ENCODE measurements at places on chromosomes 12 and 14.

- no peak for DNase-seq
Measured at GRCh38 chr14:22524115-22524783, 64.8 kb downstream of the DAD1 start.

DNA sequence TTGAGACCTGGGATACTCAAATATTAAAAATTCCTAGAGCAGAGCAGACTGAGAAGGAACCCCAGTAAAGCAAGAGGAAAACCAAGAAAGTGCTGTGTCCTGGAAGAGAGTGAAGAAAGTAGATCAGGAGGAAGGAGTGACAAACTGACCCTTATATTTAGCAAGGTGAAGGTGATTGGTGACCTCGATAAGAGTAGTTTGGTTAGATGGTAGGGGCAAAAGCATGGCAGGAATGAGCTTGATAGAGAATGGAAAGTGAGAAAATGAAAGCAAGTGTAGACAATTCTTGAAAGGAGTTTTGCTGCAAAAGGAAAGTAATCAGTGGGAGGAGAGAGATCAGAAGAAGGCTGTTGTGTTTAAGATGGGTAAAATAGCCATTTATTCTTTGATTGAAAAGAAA, 51.1 kb downstream of the RASSF8 start:
- DNase-seq, result no peak

- DNase-seq, result no peak
Measured at GRCh38 chr14:22463763-22464173, 125.3 kb downstream of the DAD1 start.

DNA sequence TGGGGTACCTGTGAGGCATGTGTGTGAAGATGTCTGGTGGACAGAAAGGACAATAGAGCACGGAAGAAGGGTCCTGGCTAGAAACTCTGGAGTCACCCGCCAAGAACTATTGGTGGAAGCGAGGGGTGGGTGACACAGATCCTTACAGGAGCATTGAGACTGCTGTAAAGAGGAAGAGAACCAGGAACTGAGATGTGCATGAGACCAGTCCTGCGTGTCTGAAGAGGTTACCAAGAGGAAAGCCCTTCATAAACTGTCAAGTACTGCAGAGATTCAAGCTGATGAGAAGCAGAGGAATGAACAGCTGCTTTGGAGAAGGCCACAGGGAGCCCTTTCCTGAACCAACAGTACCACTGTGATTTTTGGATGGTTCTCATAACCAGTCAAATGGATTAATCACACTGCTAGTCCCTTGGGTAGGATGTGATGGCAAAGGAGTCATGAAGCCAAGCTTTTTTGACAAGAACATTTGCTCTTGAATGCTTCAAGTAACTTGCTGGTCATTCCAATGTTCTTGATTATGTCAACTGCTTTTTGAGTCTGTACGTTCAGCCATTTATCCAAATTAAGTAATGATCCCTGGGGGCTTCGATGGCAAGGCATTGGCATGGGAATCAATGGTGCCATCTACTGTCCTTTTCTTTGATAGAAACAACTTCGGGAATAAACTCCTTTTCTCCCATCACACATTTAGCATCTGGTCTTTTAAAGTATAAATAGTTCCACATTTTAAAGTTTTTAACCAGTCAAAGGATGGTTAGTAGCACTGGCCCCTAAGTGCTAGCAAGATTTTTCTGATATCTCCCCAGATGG, 42.9 kb downstream of the GPR135 start:
- no peak for DNase-seq

- no peak for DNase-seq
Measured at GRCh38 chr12:106064721-106065021, 74.1 kb downstream of the NUAK1 start.

DNA sequence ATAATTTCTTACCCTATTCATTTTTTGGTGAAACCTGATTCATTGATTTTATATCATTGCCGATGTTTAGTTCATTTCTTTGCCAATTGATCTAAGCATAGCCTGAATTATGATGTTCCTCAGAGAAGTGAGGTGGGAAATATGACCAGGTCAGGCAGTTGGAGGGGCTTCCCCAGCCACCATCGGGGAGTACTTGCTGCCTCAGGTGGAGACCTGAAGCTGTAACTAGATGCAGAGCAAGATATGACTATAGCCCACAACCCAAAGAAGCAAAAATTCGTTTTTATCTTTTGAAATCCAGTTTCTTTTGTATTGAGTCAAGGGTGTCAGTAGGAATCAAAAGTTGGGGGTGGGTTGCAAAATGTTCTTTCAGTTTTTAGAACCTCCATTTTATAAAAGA, 7.9 kb downstream of the PTGDR start:
- no peak for DNase-seq

- DNase-seq, result no peak
Measured at GRCh38 chr12:30301291-30301690, 394.4 kb downstream of the IPO8 start.

DNA sequence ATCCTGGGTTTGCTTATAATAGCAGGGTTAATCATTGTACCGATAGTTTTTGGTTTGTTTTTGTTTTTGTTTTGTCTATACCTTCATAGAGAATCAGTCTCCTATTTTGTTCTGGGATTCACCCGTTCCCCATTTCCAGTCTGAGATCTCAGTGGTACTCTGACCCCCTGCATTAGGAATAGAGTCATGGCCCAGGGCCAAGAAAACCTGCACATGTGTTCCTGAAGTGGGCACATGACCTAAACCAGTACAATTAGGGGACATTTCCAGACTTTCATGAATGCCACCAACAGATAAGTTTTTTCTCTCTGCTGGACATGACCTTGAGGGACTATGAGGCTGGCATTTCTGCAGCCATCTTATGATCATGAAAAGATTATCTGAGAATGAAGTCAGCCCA, 52.5 kb downstream of the MRPL42 start:
- DNase-seq, result no peak

GRCh38 chr14:34496007-34496678, 34.1 kb upstream of the SPTSSA start:
- DNase-seq, result no peak

- DNase-seq, result no peak
Measured at GRCh38 chr12:132415327-132416120, 74.4 kb upstream of the FBRSL1 start.

DNA sequence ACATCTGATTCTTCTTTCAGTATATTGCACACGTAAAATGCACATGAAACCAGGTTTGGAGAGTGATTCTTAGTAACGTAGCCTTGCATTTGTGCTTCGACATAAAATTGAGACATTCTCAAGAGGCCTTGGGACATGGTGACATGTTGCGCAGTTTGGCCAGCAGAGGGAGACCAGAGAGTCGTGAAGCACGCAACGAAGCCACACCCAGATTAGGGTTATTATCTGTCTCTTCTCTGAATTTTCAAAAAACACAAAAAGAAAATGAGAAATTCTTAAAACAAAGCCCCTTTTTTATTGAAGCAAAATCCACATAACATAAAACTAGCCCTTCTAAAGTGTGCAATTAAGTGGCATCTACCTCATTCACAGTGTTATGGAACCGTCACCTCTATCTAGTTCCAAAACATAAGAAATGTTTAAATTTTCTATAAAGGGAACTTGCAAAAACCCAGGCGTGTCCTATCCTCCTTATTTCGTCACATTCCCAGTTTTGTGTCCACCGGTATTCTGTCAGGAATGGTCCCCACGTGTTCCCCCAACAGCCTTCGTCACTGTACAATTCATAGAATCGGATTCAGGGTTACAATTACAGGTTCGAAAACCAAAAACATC, 108.8 kb upstream of the ATF7IP start:
- peak; percentile 68 for DNase-seq

GRCh38 chr12:59472273-59472672, 123.6 kb upstream of the SLC16A7 start:
- DNase-seq, result no peak

GRCh38 chr12:54486173-54486867, 11.2 kb upstream of the NCKAP1L start:
- DNase-seq, result no peak

GRCh38 chr12:47094804-47095203, 15.0 kb upstream of the AMIGO2 start:
- DNase-seq, result no peak

GRCh38 chr14:98321841-98322240, 950.2 kb downstream of the BCL11B start:
- DNase-seq, result no peak

DNA sequence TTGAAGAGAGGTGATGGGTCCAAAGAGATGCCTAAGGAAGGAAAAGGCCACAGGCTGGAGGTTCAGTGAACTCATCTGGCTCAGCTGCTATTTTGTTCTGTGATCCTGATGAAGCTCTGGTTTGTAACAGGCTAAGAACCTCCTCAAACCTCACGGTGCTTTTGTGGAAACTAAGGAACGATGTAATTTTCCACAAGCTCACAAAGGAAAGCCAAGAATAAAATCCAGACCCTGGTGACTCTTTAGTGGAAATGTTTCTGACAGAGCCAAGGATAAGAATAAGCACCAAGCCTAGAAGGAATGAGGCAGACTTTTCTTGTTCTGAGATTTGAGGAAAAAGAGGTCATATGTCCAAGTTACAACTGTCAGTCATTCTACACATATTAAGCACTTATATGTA, 93.6 kb downstream of the SLC24A4 start:
- no peak for DNase-seq

Measured in AG09309 (cell line).